ENCODE measurements at places on chromosomes 16 and 17.

DNA sequence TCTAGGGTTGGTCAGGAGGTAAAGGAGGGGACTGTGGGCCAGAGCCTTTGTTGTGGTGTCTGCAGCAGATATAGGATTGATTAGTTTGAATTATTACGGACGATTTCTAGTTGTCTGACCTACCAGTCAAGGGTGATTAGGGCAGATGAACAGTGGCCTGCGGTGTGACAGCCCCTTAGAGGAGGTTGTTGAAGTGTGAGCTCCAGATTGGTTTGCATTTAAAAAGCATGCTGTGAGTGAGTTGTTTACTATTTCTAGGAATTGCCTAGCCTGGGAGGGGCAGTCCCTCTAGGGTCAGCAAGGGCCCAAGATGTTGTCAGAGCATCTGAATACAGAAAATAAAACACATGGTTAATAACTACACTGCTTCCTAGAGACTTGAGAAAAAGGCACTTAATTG lies 108.8 kb downstream of the ARHGAP44 start:
- no peak for DNase-seq

DNA sequence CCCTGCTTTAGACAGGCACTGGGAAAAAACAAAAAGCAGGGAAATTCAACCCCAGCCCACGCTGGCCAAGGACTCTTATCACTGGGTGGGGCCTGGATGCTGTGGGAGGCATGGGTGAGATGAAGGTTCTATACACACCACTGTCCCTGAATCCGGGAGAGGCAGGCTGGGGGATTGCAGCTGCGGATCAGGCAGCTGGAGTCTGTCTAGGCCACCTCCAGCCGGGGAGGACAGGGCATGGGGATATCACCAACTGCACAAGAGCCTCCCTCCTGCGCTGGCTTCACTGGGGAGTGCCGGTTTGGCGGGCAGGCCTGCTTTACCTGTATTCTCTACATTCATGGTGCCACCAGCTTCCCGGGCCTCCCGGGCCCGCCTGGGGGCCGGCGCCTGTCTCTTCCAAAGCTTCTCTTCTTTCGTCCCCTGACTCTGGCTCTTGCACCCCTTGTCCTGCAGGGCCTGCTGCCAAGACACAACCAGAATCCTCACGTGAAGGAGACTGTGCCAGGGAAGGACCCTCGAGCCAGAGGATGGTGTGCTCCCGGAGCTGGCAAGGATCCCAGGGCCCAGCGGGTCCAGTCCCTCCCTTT lies 13.9 kb downstream of the KIFC3 start:
- DNase-seq, result no peak

- DNase-seq, result peak; percentile 50
Observed at GRCh38 chr17:74199306-74200092, 4.0 kb upstream of the RPL38 start.

GRCh38 chr16:67053767-67054334 lies 24.9 kb downstream of the CBFB start:
- DNase-seq, result no peak

- no peak for DNase-seq
Observed at GRCh38 chr17:49610883-49611584, 35.4 kb downstream of the NXPH3 start.

GRCh38 chr17:45338996-45339535 lies 22.2 kb upstream of the MAP3K14 start:
- DNase-seq, result no peak

- DNase-seq, result no peak
Observed at GRCh38 chr16:71472931-71473330, 10.9 kb upstream of the ZNF23 start.

DNA sequence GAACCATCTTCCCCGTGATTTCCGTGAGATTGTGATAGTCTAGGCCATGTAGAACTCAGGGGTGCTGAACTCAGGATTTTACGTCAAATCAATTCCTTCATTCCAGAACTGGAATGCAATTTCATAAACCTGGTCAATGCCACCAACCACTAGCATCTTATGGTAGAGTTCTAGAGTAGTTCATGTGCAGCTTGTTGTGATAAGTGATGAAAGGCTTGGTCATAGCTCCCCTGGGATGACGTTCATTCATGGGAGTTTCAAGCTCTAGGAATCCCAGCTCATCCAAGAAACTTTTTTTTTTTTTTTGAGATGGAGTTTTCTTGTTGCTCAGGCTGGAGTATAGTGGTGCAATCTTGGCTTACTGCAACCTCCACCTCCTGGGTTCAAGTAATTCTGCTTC lies 3.7 kb upstream of the DPEP2 start:
- no peak for DNase-seq
